ENCODE measurements at places on chromosomes 4 and X. TPM values are rescaled to one million over a fixed set of nuclear protein-coding genes. Genes with fewer than 3 reads are reported as not detected.

- no peak overlapping the region for H3K27ac ChIP-seq
- H3K4me3 ChIP-seq, result no peak overlapping the region
- H3K36me3 ChIP-seq, result no peaks in the 10 kb centered on the region
- H3K4me1 ChIP-seq, result no peaks in the 10 kb centered on the region
- H3K27me3 ChIP-seq, result no peaks in the 10 kb centered on the region
- DNase-seq, result no peak
Measured at GRCh38 chr4:29009908-29010307, 1710.3 kb upstream of the PCDH7 start.

LRP2BP gene
- 3.1 TPM for total RNA-seq

FHDC1 gene
- total RNA-seq, result 18.9 TPM

DNA sequence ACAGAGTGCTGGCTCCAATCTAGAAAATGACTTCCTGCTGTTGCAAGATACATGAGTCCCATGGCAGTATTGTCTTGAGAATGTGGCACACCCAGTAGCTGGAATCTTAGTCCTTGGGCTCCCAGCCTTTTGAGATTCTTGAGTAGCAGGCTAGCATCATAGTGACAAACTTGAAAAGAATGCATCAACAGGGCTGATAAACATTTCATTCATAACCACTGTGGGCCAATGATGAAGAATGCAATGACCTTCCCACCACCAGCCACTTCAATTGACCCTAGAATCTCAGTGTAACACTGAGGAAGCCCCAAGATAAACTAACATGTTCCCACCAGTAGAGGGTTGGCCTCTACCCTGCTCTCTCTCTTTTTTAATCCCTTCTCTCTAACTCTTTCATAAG lies 329.3 kb downstream of the GBA3 start:
- DNase-seq, result no peak
- no peaks in the 10 kb centered on the region for H3K36me3 ChIP-seq
- no peaks in the 10 kb centered on the region for H3K4me1 ChIP-seq
- no peaks in the 10 kb centered on the region for H3K27me3 ChIP-seq
- H3K27ac ChIP-seq, result no peak overlapping the region
- no peak overlapping the region for H3K4me3 ChIP-seq

DNA sequence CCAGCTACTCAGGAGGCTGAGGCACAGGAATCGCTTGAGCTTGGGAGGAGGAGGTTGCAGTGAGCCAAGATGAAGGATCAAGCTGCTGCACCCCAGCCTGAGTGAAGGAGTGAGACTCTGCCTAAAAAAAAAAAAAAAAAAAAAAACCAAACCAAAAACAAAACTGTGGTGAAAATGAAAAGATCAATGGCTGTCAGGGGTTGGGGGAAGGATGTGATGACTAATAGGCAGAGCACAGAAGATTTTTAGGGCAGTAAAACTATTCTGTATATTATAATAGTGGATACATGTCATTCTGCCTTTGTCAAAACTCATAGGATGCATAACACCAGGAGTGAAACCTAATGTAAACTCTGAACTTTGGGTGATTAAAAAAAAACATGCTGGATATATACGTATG lies 69.9 kb upstream of the ELOVL6 start:
- no peaks in the 10 kb centered on the region for H3K36me3 ChIP-seq
- H3K27me3 ChIP-seq, result no peaks in the 10 kb centered on the region
- no peaks in the 10 kb centered on the region for H3K4me1 ChIP-seq

XKRX gene
- total RNA-seq, result 3.3 TPM

GRCh38 chr4:153522802-153523094 lies 56.6 kb downstream of the TMEM131L start:
- H3K27ac ChIP-seq, result no peak overlapping the region
- DNase-seq, result no peak
- H3K4me3 ChIP-seq, result no peak overlapping the region
- no peaks in the 10 kb centered on the region for H3K27me3 ChIP-seq
- no peaks in the 10 kb centered on the region for H3K4me1 ChIP-seq

DNA sequence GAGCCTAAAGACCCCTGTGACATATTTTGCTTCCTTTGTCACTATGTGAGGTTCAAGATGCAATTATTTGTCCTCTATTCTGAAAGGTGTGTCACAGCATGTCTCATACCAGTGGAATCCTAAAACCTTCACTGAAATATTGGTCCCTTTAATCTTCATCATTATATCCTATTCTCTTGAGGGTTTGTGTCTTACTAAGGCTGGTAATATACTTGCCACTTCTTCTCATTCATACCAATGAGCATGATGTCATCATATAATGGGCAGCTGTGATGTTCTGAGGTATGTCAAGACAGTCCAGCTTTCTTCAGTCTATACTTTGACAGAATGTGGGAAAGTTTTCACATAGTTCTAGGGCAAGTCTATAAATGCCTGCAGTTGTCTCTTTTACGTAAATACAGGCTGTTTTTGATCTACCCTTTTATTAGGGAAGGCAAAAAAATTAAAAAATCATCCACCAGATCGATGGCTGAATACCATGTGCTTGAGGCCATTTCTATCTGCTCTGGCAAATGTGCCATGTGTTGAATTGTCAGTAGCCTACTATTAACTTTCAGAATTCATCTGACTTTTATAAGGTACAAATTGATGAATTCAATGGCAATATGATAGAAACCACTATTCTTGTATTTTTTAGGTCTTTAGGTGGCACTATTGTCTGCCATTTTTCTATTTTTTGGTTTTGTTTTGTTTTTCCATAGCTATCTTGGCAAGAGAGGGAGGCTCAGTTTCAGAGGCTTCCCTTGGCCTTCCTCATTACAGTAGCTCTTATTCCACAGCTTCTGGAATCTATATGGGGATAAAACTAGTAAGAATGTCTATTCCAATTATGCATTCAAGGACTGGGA lies 209.0 kb downstream of the PPARGC1A start:
- no peaks in the 10 kb centered on the region for H3K4me1 ChIP-seq
- no peak overlapping the region for H3K27ac ChIP-seq
- DNase-seq, result no peak
- no peaks in the 10 kb centered on the region for H3K27me3 ChIP-seq

- no peak overlapping the region for H3K4me3 ChIP-seq
- DNase-seq, result no peak
- H3K27me3 ChIP-seq, result no peaks in the 10 kb centered on the region
- no peaks in the 10 kb centered on the region for H3K36me3 ChIP-seq
- H3K27ac ChIP-seq, result no peak overlapping the region
Measured at GRCh38 chr4:133960975-133961374, 240.6 kb downstream of the PABPC4L start.

DNA sequence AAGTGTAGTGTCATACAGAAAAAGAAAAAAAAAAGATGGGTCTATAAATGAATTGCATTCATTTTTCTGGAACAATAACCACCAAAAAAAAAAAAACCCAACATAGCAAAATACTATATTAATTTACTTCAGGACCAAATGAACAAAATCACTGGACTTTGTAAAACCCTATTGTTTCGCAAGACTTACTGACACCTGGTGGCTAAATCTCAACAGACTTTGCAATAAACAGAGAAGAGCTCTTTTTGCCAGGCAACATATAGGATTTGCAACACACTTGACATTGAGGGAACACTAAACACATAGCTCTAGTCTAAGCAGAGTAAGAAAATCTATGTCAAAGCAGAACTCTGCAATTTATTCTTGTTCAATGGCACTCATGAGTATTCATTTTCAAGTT lies 990.2 kb downstream of the STPG2 start:
- H3K27me3 ChIP-seq, result no peaks in the 10 kb centered on the region
- H3K4me1 ChIP-seq, result no peaks in the 10 kb centered on the region
- DNase-seq, result no peak

DNA sequence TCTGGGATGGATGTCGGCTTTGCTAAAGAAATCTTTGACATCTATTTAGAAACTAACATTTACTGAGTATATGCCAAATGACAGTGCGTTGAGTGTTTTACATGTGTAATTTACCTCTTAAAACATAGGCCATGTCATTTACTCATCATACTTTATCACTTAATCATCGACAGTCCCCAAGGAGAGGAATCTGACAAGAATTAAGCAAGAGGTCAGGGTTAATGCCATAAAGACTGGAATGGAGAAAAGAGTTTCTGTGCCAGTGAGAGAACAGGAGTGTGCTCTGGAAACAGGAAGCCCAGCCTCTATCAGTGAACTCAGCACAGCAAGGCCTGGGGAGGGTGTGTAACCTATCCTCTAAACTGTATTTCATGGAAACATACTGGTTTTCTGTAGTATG lies 28.0 kb upstream of the AMOT start:
- no peaks in the 10 kb centered on the region for H3K27me3 ChIP-seq
- H3K4me3 ChIP-seq, result no peak overlapping the region
- no peak overlapping the region for H3K27ac ChIP-seq
- H3K4me1 ChIP-seq, result no peaks in the 10 kb centered on the region
- no peaks in the 10 kb centered on the region for H3K36me3 ChIP-seq

GRCh38 chr4:180525523-180526077 lies 1717.6 kb upstream of the TENM3 start:
- no peak overlapping the region for H3K4me3 ChIP-seq
- H3K4me1 ChIP-seq, result no peaks in the 10 kb centered on the region
- DNase-seq, result no peak
- H3K27me3 ChIP-seq, result no peaks in the 10 kb centered on the region

- H3K27ac ChIP-seq, result no peak overlapping the region
- H3K27me3 ChIP-seq, result no peaks in the 10 kb centered on the region
- H3K36me3 ChIP-seq, result no peaks in the 10 kb centered on the region
Measured at GRCh38 chr4:34878961-34879360, 1365.4 kb downstream of the ARAP2 start.

DNA sequence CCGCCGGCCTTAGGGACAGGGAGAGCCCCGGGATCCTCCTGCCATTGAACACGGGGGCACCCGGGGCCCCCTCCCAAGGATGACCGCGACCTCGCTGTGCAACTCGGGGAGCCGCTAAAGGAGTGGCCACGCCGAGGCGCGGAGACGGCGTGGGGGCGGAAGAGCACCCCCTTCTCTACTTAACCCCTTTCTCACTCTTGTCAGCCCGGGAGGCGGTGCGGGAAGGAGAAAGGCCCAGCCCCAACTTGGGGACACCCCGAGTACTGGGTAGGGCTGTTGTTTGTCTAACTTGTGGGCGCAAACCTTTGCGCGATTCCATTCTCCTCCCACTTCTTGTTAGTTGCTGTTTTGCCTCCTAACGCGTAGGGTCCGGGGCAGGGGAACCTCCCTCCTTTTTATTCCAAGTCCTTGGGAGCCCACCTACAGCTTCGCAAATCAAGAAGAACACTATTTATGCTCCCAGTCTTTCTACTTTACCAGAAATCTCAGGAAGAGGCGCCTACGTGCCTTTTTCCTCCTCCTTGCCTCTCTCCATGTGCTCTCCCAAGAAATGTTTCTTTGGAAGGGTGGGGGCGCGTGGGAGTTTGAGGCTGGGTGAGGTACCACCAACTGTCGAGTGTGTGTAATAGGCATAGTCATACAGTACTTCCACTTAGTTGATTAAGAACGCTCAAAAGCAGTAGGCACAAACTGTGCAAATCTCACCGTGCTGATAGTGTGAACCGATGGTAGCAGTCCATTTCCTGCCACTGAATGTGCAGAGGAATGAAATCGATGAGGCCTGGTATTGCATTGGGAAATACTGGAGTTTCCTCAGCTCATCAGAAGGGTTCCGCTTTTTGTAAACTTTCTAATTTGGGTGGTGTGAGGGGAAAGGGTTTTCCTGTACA lies 813 bp downstream of the DIAPH2 start:
- DNase-seq, result peak; percentile 4
- peak overlapping the region; percentile 35 for H3K4me3 ChIP-seq
- no peaks in the 10 kb centered on the region for H3K27me3 ChIP-seq

DNA sequence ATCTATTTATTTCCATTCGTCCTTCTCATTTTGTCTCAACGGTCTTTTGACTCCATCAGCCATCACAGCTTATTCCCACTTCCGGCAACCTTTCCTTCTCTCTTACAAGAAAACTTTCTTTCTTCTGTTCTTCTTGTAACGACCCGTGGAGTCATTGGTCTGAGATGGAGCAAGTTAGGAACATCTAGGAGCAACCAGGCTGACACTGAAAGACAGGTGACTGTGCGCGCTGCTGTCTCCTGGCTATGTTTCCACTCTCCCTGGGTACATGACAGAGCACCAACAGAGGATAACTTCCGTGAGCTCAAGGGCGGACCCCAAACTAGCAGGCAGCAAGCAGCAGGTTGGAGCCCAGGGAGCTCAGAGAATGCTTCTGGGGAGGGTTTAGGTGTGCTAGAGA lies 2.5 kb downstream of the FGF5 start:
- no peaks in the 10 kb centered on the region for H3K36me3 ChIP-seq
- H3K27me3 ChIP-seq, result peaks cover 15% of the 10 kb centered on the region
- H3K4me1 ChIP-seq, result peaks cover 17% of the 10 kb centered on the region
- DNase-seq, result no peak
- H3K27ac ChIP-seq, result no peak overlapping the region

DNA sequence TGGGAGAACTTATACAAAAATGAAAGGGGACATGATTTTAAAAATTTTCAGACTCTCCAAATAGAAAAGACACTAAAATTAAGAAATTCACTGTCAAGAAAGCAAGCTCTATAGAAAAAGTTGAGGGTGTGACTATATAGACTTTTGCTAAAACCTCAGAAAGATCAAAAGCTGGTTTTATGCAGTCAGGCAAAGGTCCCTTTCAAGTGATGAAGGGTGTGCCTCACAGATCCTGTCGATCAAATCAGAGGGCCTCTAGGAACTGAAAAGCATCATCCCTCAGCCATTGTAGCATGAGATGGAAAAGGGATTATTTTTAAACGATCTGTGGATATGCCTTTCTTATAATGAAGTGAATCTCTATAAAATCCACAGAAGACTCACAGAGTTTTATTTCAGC lies 116.5 kb downstream of the FAM13A start:
- H3K4me3 ChIP-seq, result no peak overlapping the region
- H3K4me1 ChIP-seq, result no peaks in the 10 kb centered on the region
- no peak for DNase-seq
- H3K36me3 ChIP-seq, result no peaks in the 10 kb centered on the region
- H3K27me3 ChIP-seq, result no peaks in the 10 kb centered on the region

- no peaks in the 10 kb centered on the region for H3K4me1 ChIP-seq
- no peaks in the 10 kb centered on the region for H3K36me3 ChIP-seq
- no peak overlapping the region for H3K27ac ChIP-seq
- no peak overlapping the region for H3K4me3 ChIP-seq
- H3K27me3 ChIP-seq, result no peaks in the 10 kb centered on the region
Measured at GRCh38 chr4:176566769-176567168, 226.0 kb downstream of the VEGFC start.

All from thyroid gland (tissue), 4 donors.